ELF-1 (cell line): ENCODE measurements at places on chromosomes 3 and 15.

- DNase-seq = no peak
These were observed 567.3 kb upstream of the KCNMB2 start for GRCh38 chr3:177968891-177969290.

DNA sequence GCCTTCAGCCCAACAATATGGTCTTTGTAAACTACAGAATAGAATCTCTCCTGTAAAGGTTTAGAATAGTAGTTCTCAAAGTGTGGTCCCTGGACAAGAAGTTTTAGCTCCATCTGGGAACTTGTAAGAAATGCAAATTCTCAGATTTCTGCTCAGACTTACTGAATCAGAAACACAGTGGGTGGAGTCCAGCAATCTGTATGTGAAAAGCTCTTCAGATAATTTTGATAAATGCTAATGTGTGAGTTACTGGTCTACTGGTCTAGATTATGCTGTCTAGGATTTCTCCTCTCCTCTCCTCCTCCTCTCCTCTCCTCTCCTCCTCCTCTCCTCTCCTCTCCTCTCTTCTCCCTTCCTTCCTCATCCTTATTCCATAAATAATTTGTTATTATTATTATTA is 57.5 kb downstream of the RBMS3 start:
- no peak for DNase-seq

GRCh38 chr3:105927741-105928140 is 58.9 kb upstream of the CBLB start:
- no peak for DNase-seq

DNA sequence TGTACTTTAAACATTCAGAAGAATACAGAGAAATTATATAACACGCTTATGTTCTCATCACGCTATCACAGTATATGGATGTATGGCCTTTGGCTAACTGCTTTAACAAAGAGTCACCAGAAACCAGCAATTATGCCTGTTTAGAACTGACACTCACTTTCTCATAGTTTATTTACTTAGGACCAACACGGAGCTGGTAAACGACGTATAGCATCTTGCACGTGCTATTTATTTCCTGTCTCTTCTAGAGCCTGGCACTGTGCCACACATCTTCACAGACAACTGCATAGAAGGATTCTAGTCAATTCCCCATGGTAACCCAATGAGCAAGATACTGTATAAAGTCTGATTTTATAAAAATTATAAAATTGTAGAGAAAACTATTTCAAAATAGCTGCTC is 43.6 kb downstream of the TBC1D2B start:
- DNase-seq = no peak

DNA sequence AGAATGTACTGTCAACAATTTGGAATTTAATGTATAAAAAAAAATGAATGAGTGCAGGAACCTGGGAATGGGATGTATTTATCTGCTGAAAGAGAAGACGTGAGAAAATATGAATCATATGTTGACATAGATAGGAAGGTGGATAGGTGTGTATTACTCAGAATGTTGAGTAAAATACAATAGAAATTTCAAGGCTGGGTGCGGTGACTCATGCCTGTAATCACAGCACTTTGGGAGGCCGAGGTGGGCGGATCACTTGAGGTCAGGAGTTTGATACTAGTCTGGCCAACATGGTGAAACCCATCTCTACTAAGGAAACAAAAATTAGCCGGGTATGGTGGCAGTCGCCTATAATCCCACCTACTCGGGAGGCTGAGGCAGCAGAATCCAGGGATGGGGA is 202.8 kb downstream of the CADM2 start:
- no peak for DNase-seq

DNA sequence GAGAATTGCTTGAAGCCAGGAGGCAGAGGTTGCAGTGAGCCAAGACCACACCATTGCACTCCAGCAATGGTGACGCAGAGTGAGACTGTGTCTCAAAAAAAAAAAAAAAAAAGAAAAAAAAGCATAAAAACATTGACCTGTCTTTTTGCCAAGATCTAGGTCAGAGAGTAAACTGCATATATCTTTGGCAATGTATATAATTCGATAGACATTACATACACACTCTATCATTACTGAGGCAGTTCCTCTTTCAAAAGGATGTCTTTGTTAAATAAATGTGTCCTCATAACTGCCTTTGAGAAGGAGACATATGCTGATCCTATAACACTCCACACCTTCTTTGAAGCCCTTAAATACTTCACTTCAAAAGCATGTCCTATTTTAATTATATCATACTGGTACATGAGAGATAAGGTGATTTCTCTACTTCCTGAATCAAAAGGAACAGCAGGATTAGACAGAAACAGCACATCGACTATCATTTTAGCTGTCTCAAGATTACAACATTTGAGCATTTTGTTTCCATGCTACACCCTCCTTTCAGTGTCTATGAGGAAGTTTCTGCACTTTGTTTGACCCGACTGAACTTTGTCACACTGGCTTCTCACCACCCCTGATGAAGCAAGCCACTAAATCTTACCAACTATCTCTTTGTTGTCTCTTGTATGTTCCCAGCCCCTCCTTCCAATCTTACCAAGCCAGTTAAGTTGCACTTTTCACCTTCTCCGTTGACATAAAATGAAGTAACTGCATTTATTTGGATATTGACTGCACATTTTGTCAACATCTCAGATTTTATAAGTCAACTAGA is 335.8 kb downstream of the MECOM start:
- no peak for DNase-seq

DNA sequence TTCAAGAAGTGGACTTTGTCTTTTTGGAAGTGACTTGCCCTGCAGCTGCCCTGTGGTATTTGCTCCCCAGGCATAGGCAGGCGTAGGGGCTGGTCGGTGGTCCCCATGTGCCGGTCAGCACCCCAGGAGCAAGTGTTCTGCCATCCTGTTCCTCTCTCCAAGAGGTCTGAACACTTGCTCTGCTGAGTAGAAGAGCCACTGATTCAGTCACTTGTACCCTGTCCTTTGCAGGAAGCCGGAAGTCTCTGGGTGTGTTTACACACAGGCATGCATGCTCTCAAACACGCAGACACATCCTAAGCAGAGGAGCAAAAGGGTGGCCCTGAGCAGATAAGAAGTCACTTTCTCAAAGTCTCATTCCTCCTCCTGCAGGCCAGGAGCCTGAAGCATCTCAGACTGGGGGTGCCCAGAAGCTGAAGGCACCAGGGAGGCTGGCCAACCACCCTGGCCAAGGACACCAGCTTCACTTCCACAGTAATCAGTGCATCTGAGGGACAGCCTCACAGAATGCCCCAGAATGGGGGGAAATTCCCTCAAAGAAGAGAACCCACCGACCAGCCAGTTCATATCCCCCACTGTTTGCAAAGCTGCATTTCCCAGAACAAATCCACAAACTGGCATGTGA is 88.7 kb upstream of the POMGNT2 start:
- DNase-seq = no peak

- peak; percentile 75 for DNase-seq
These were observed 620 bp downstream of the ABHD5 start for GRCh38 chr3:43691120-43691995.

DNA sequence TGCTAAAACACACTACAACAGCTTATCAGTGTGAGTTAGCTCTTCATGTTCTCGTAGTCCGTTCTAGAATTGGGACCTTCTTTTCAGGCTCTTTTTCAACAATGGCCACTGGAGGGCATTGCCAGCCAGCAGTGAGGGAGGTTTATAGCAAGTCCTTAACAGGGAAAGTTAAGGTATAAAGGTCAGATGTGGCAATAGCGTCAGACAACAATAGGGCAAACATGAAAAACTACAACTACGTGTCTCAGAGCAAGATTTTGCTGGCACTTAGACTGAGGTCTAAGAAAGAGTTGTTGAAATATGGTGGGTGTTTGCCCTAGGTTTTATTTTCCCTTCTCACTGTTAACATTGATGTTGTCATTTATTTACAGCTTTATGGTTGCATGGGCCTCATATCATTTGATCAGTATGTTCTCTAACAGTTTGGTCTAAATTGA is 161.4 kb downstream of the GMNC start:
- peak; percentile 47 for DNase-seq

DNA sequence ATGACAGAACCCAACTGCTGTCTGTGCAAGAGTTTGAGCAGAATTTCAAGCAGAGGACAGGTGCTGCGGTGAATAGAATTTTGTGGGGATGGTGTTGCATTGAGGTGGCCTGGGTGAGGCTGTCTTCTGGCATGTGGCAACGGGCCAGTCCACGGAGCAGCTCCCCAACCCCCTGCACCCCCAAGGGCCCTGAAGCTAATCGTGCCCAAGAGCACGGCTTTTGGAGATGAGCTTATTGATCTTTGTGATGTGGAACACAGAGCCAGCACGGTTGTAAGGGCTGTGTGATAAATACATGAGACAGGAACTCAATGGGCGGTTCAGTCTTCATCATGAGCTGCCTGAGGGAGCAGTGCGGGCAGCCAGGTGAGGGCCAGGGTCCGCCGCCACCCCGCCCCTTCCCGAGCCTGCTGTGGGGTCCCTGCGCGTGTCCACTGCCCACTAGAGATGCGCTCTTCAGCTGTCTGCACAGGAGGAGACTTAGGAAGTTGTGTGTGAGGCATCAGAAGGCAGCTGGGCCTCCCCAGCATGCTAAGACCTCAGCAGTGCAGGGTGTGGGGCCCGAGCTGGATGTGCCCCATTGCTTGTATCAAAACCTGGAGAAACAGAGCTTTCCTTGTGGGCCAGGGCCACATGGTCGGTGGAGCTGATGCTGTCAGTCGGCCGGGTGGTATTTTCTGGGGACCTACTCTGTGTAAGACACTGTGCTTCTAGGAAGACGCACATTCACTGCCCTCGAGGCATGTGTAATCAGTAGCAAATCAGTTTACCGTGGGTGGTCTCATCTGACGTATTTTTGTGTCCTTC is 90.5 kb downstream of the CHRNA7 start:
- DNase-seq = no peak

DNA sequence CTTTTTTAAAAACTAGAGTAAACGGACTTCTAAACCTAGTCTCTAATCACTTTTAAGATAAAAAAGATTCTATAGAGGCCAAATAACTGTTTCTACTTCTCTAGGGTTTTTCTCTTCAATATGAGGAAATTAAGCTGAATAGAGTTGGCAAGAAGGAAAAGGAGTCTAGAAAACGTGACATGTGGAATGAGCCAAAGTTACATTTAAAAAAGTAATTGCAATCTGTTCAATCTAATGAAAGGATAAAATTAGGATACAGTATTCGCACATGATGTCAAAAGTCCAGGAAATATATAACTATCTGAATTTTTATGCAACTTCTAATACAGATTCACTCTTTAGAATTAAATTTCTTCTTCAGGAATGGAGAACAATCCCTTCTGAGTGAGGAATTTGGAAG is 300.1 kb downstream of the ULK4 start:
- no peak for DNase-seq

GRCh38 chr15:90540768-90541167 is 11.0 kb downstream of the CRTC3 start:
- no peak for DNase-seq

- peak; percentile 66 for DNase-seq
These were observed 1.4 kb downstream of the CRTAP start for GRCh38 chr3:33115024-33115768.

GRCh38 chr3:197362081-197362480 is 63.7 kb upstream of the DLG1 start:
- no peak for DNase-seq

- DNase-seq = no peak
These were observed 465.4 kb upstream of the THBS1 start for GRCh38 chr15:39115379-39116057.

DNA sequence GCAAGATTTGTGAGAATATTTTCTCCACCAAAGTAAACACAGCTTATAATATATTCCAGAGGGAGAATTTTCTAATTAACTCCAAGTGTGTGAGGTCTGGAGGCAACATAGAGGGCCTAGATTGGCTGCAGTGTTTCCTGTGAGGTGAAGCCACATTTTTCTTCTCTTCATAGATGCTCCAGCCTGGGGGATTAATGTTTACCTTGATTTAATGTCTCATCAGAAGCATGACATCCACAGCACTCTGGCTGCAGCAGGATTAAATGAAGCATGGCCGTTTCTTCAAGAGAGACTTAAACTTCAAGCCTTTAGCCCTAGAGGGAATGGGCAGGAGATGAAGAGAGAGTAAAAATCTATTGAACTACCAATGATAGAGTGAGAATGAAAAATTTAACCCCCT is 137.9 kb upstream of the ZBTB20 start:
- DNase-seq = no peak

- DNase-seq = no peak
These were observed 134.1 kb downstream of the ISL2 start for GRCh38 chr15:76470691-76471090.

DNA sequence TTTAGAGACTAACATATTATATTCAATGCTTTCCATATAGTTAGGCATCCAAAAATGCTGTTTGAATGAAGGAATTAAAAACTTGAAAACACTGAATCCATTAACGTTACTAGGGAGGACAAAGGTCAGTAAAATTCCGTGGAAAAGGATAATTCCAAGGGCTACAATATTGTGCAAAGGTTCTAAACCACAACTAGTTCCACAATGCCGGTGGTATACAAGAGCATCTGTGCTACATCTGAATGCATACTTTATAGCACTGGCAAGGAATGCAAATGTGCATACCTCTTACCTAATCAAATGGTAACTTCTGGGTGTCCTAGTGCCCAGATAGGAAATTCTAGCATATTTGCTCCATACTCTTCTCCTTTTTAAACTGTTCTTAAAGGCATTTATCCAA is 2.2 kb downstream of the ICE2 start:
- DNase-seq = no peak

DNA sequence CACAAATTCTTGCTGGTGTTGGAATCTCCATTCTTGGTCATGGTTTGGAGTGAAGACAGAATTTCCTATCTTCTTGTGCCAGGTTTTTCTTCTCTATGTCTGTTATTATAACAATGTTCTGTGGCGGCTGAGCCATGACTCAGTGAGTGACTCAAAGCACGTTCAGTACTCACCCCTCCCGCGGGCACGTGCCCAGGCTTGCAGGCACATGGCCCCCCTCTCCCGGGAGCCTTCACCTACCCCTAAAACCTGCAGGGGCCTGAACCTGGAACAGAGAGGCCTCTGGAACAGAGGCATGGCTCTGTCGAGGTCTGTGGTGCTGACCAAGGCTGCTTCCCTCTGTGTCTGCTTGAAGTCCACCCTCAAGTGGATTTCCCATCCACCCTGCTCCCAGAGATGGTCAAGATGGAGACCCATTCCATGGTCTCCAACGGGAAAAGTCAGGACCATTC is 27.6 kb downstream of the PLXNB1 start:
- DNase-seq = no peak

- DNase-seq = no peak
These were observed 11.7 kb downstream of the CCR1 start for GRCh38 chr3:46196261-46196957.
